Amygdala (tissue), 56 donors: ENCODE measurements at places on chromosomes 1 and 21.

- DNase-seq: no peak
These were observed 19.2 kb downstream of the COL18A1 start for GRCh38 chr21:45423968-45424853.

DNA sequence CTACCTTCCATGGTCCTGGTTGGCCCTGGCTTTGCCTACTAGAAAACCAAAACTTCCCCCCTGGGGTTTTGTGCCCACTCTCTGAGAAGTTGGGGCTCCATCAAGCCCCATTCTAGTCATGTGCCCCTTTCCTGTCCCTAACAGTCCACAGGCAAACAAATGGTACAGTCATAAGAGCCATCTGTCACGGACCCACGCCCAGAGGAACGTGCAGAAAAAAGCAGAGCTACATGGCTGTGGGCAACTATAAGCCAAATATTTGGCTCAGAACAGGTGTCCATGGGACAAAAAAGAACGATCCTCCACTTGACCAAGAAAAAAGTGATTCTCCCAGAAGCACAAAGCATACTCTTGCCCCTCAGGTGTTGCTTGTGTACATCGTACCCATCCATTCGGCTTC, 14.6 kb upstream of the TRNAU1AP start:
- DNase-seq: no peak

DNA sequence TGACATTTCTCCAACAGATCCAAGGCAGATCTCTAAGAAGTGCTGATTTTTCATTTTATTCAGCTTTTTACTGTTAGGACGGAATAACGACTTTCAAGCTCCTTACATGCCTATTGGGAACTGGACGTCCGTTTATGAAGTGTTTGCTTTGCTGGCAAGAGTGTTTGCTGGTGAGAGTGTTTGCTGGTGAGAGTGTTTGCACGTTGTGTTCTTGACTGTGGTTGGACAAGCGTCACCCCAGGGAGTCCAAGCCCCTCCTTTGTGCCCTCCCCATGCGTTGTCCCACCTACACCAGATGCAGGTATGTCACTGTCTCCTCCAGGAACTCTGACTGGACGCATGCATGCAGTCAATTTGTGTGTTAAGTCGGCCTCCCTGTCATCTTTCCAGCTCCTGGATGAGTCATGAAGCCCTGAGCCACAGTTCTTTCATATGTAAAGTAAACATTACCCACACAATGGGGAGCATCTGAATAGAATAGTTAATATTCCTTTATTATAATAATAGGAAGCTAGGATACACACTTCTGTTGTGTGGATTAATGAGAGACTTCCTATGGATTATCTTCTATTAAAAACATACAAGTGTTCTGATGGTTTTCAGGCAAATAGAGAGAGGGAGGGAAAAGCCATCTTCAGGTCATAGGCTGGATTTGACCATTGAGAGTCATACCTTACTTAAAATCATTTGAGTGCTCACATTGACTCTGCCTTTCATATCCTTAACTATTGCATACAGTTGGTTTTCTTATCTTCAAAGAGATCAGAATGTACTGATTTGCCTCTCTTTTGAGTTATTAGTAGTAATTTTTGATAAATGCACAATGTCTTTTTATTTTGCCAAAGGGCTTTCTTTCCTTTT, 119.2 kb downstream of the GALNT2 start:
- no peak for DNase-seq

GRCh38 chr1:53093451-53093754, 31.4 kb downstream of the PODN start:
- DNase-seq: no peak

- DNase-seq: no peak
These were observed 2.7 kb downstream of the GLIS1 start for GRCh38 chr1:53736290-53736689.

GRCh38 chr1:190416239-190416638, 61.4 kb downstream of the BRINP3 start:
- DNase-seq: no peak

- DNase-seq: no peak
These were observed 4.4 kb downstream of the PIGR start for GRCh38 chr1:206941766-206942418.

DNA sequence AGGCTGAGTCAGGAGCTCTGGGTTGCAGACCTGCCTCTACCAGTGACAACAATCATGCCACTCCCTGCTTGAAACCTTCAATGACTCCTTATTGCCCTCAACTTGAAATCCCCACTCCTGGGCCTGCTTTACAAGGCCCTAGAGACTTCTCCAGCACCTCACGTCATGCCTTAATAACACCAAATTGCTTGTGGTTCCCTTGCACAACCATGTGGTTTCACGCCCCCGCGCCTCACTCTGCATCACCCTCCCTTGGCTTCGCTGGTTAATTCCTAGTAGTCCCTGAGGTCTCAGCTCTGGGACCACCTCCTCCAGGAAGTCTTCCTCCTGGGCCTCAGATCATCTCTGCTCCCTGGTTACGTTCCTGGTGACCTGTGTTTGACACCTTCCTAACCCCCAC, 33.0 kb downstream of the EPHA2 start:
- no peak for DNase-seq

DNA sequence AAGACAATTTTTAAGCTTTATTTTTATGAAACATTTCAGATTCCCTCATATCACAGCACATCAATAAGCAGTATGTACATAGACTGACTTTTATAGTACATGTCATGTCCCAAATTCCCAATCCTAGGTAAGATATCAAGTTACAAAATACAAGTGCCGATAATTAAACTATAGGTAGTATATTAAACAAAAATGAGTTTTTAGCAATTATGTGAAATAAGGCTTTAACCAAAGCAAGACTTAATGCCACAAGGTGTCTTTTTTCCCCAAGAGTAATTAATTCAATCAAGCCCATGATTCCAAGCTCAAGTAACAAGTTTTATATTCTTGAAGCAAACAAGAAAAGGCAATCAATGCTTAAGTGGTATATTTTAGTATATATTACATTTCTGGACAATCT, 4.9 kb downstream of the EXOC8 start:
- no peak for DNase-seq

DNA sequence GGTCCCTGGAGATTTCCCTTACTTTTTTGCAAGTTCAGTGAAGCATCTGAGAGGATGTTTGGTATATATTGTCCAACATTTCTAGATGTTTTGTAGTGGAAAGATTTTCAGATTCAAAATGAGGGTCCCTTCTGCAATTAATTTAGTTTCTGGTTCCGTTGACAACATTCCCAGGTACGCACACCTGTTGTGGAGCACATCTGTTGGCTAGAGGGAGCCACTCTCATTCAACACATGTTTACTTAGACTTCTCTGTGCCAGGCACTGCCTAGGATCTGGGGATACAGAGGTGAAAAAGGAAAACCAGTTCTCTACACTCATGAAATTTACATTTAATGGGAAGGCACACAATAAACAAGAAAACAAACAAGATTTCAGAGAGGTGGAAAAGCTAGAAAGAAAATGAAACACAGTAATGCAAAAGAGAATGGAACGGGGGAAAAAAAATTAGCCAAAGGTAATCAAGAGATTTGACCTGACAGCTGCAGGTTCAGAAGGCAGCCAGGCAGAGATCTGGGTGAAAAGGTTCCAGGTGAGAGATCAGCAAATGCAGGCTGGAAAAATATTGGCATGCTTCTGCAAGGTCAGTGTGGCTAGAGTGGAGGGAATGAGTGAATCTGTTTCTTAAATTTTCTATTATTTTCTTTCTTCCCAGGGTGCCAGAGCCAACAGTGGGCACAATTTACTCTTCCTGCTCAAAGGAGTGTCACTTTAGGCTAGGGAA, 48.4 kb upstream of the KAZN start:
- no peak for DNase-seq

DNA sequence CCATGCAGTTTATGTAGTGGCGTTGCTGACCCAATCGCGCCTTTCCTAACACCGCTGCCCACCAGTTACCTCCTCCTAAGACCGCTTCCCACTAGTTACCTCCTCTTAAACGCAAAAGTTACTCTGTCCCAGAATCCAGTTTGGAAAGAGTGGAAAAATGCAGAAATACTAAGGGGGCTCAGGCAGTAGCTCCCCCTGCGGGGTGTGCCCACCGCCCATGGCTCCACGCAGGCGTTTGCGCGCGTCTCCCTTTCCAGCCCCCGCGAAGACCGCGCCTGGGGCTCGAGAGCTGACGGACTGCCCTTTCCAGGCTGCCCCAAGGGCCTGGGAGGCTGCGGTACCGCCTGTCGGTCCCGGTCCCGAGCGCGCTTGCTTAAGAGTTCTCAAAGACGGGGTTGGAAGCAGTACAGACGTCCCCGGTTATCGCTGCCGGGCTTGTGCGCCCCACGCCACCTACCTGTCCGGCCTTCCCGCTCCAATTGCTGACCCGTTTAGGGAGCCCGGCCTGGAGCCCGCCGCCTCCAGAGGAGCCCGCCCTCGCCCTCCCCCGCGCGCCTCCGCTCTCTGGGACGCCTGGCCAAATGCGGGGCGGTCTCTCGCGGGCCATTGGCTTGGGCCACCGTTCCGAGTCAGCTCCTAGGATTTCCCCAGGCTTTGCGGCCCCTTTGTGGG, 414.1 kb upstream of the ESRRG start:
- DNase-seq: no peak

- DNase-seq: no peak
These were observed 490 bp upstream of the CZIB start for GRCh38 chr1:53220962-53221286.

GRCh38 chr21:28358170-28358569, 634.5 kb downstream of the LTN1 start:
- no peak for DNase-seq

DNA sequence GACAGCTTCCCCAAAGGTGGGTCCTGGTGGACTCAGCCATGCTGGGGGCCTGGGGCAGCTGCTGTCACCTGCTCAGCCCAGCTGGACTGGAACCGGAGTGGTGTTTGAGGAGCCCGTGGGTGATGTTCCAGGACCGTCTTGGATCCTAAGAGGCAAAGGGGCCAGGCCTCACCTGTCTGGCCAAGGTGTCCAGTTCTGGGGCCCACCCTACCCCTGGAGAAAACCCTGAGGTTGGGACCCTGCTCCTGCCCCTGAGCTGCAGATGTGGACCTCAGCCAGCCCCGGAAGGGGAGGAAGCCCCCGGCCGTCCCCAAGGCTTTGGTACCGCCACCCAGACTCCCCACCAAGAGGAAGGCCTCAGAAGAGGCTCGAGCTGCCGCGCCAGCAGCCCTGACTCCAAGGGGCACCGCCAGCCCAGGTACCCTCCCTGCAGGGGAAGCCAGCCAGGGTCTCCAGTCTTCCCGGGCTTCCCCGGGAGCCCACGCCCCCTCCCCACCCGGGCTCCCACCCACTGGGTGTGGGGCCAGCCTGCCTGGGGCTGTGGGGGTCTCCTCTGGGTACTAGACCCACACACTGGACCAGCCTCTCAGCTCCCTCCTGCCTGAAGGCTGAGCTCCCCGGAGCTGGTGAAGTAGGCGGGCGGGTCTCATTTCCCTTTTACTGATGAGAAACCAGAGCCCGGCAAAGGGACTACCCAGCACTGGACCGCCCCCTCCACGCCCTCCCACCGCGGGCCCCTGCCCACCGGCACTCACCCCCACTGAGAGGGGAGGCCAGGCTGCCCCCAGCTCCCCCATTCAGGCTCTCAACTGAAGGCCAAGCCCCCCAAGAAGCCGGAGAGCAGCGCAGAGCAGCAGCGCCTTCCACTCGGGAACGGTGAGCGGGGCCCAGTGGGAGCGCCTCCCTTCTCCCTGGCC, 1.3 kb downstream of the AIRE start:
- DNase-seq: no peak

DNA sequence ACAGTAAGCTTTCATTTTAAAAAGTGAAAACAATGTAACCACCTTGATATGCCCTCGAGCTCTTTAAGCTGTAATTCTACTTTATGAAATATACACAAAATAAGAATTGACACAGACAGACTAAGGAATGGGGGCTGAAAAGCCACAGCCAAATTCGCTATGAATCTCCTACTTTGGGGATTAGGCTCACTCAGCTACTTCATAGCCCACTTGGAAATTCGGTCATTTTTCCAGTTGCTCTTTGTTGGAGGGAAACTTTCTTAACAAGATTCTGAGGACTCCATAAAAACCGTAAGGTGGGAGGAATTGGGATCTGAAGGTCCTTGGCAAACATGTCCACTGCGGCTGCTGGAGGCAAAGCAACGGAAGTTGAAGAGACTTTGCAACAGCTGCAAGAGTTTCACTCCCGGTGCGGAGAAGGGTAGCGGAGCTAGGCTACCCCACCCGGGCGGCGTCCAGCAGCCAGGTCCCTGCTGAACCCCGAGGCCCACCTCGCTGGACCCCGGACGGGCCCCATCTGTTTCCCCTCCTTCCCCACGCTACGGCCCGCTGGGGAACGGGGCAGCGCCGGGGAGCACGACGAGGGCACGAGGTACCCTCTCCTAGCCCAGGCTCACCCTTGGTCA, 634 bp downstream of the MYCBP start:
- DNase-seq: no peak

- DNase-seq: no peak
These were observed 17.9 kb downstream of the UBE4B start for GRCh38 chr1:10050611-10051010.

DNA sequence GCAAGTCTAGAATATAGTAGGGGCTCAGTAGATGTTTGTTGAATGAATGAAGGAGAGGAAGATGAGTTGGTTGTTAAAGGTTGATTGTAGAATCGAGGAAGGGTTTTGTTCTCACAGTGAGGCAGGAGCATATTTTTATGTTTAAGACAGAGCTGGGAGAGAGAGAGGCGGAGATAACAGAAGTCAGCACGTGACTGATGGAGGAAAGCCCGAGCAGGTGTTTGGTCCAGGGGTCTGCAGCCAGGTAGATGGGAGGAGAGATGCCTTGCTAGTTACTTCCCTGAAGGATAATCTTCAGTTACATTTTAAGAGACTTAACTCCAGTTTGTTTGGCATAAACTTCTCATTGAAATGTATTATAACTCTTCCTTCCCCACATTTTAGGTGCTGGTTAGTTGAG, 86.8 kb downstream of the DYRK1A start:
- DNase-seq: no peak

DNA sequence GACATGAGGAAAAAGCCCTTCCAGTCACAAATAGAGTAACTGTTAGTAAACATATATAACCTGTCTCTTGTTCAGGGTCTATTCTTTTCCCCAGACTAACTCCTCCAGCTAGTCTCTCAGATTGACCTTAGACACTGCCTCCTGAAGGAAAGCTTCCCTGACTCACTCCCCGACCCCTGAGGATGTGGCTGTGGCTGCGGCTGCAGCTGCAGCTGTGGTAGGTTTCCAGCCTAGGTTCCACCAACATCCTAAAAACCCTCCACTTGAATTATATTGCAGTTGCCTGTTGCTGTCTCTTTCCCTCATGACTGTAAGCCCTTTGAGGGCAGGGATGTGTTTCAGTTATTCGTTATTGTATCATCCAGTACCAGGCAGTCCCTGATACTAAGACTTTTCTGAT, 132.9 kb upstream of the C1orf21 start:
- no peak for DNase-seq

GRCh38 chr1:56576880-56577405, 2.4 kb downstream of the PLPP3 start:
- DNase-seq: no peak

DNA sequence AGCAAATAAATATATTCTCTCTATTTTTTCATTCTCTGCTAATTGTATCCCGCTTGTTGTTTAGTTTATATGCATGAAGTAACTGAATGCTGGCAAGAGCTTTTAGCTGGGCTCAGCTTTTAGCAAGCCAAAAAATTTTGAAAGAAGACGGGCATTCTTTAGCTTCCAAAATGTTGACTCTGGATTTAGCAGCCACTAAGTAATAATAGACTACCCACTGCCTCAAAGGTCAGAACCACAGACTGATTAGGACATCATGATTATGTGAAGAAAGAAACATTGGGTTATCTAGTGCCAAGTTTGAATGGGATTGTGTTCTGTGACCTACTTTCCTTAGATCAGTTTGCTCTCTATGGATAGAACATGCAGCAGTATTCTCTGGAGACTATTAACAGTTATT, 80.3 kb upstream of the DPH5 start:
- DNase-seq: no peak
